ENCODE measurements at places on chromosomes 16 and 17.

GRCh38 chr16:49405123-49405522 is 31.5 kb downstream of the C16orf78 start:
- DNase-seq, result no peak

- DNase-seq, result no peak
Observed at GRCh38 chr17:60386147-60387058, 5.5 kb downstream of the USP32 start.

GRCh38 chr17:2883544-2884213 is 87.4 kb downstream of the RAP1GAP2 start:
- DNase-seq, result no peak

- peak; percentile 12 for DNase-seq
Observed at GRCh38 chr16:83215406-83216001, 588.7 kb downstream of the CDH13 start.

- no peak for DNase-seq
Observed at GRCh38 chr17:74118504-74118903, 85.0 kb upstream of the RPL38 start.

DNA sequence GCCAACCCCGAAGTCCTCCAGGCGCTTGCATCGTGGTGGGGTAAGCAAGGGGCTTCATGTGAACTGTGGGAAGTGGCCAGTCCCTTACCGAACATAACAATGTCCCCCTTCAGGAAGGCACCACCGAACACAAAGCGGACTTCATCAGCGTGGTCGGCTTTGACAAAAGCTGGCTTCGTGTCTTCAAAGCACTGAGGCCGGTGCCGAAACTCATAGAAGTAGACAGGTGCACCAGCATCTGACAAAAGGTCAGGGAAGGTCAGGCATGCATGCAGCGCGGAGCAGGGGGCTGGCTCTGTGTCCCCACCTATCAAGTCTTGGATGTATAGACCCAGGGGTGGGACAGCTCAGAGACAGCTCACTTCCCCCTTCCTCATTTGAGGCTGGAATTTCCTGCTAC is 16.6 kb upstream of the CES1 start:
- DNase-seq, result no peak

DNA sequence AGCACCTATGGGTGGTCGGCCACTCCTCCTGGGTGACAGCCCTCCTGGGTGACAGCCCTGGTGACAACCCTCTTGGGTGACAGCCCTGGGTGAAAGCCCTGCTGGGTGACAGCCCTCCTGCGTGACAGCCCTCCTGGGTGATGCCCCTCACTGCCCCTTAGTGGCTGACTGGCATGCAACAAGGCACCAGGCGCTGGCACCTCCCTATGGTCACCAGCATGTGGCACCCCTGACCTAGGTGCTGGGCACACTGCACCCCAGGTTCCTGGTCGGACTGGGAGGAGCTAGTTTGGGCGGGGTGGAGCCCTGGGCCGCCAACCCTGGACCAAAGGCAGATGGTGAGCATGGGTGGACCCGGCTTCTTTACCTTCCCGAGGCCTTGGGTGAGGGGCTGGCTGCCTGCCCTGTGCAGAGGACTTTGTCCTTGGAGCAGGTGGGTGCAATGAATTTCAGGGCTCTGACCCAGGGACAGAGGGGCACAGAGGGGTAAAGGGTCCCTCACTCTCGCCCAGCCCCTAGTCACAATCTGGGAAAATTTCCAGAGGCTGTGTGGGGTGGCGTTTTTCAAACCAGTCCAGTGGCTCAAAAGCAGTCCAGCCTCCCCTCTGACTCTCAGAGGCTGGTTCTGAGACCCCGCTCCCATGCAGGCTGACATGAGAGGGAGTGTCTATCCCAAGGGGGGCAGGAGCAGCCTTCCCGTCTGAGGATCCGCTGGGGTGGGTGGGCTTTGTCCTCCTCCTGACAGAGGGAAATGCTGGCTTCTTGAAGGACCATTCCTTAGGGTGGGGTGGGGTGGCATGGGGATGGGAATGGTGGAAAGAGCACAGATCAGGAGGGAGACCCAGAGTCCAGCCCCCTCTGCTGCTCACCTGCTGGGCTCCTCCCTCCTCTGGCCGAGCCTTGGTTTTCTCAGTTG is 25.9 kb upstream of the TNFRSF13B start:
- DNase-seq, result no peak

GRCh38 chr17:65228734-65229620 is 91.8 kb downstream of the RGS9 start:
- DNase-seq, result no peak

DNA sequence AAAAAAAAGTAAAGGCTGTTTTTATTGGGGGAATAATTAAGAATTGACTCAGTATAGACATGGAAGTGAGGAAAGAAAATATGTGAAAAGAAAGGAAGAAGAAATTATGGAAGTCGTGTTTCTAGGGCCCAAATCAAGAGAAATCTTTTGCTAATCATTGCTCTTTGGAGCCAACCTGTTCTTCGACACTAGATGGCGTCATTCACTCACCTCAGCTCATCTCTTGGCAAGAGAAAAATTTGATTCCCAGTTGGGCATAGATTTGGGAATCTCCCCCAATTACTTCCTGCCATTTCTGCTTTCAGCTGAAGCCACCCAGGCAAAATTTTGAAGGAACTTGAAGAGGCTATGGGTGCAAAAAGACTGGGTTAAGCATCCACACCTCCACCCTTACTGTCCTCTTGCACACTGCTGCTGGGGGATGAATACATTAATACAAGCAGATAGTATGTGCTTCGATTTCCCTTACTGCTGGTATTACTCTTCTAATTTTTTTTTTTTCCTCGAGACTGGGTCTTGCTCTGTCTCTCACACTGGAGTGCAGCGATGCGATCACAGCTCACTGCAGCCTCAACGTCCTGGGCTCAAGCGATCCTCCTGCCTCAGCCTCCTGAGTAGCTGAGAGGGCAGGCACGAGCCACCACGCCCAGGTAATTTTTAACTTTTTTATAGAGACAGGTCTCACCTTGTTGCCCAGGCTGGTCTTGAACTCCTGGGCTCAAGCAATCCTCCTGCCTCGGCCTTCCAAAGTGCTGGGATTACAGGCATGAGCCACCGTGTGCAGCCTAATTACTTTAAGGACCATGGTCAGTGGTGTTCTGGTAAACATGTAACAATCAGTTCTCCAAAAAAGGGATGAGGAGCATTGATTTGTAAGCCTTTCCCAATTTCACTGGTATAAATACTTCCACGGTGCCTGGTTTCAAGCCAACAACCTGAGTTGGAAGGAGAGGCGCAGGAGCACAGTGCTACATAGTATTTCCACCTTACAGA is 13.5 kb downstream of the PSMD7 start:
- DNase-seq, result peak; percentile 8

GRCh38 chr17:35294756-35295155 is 51.9 kb downstream of the SLFN5 start:
- DNase-seq, result no peak

DNA sequence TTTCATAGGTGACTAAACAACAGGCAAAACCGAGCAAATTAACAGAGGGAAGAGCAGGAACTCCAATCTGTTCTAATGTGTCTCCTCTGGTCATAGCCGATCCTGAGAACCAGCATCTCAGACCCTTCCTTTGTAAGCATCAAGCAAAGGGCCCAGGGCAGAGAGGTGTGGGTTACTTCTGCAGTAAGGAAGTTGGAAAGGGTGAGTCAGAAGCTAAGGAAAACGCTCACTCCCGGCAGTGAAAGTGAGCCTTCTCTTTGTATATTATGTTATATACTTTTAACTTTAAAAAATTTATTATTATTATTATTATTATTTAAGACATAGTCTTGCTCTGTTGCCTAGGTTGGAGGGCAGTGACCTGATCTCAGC is 77.7 kb downstream of the MRM3 start:
- DNase-seq, result no peak

GRCh38 chr16:89981414-89981813 is 32.9 kb downstream of the DEF8 start:
- peak; percentile 17 for DNase-seq

DNA sequence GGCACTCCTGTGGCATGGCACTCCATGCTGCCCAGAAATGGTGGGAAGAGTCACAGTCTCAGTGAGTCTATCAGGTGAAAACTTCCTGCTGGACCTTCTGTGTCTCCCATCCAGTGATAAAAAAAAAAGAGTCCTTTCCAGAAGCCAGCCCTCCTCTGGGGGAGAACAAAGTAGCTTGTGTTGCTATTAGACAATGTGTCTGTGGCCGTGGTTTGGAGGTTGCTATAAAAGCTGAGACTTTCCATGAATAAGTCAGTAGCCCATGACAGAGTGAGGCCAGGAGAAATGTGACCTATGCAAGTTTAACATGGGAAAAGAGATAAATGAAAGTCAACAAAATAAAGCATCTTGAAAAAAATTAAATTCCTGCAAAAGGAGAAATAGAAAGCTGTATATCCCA is 250.7 kb upstream of the MON1B start:
- DNase-seq, result no peak

- no peak for DNase-seq
Observed at GRCh38 chr17:3497101-3497500, 21.3 kb downstream of the ASPA start.

DNA sequence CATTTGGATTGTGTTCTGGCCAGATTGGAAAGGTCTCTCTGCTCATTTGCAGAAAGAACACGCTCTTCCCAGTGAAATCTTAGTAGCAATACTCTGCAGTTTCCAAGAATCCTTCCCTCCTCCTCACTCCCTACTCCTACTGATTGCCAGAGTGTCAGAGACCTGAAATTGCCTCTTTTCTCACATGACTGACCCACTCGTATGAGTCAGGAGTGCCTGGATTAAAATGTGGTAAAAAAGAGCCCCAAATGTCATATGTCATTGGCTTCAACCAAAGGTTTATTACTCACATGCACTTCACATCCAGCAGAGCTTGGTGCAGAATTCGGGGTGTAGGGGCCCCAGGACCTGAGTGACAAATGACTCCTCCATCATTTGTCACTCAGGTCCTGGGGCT is 39.7 kb upstream of the IRX3 start:
- DNase-seq, result no peak

GRCh38 chr17:81436294-81436849 is 41.1 kb downstream of the BAHCC1 start:
- no peak for DNase-seq

DNA sequence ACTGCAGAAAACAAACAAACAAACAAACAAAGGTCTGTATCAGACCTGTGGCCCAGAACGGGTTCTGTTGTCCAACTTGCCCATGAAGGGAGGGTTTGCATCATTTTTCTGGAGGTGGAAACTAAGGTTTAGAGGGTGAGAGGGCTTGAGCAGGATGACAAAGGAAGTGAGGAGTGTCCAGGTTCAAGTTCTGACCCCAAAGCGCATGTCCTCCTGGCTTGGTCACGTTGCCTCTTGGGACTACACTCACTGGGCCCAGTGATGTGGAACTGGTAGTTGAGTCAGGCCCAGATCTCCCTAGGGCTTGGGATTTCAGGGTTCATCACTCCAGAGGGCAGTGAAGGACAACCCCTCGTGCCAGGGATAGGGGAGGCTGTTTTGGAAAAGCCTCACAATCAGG is 1.8 kb downstream of the SREBF1 start:
- no peak for DNase-seq

DNA sequence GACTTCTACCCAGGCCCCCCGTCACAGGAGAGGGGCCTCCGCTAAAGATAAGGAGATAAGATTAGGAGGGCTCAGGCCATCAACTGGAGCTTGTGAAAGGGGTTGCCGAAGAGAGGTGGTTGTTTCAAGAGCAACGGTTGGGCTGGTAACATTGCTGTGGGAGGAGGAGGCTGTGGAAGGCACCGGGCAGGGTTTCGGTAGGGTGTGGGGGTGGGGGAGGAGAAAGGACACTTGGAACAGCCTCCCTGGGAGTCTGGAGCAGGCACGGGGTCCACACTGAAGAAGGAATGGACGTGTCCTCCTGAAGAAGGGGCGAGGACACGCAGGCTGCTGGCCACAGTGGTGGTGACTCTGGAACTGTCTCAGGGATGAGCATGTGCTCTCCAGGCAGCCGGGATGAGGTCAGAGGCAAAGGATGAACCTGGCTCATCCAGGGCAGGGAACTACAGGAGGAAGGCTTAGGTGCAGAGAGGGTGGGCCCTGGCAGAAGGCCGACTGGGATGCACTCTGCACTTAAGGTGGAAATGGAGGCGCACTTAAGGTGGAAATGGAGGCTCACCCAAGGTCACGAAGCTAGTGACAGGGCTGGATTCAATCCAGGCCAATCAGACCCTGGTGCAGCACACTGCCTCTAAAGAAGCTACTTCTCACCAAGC is 1.2 kb upstream of the EPX start:
- DNase-seq, result no peak

DNA sequence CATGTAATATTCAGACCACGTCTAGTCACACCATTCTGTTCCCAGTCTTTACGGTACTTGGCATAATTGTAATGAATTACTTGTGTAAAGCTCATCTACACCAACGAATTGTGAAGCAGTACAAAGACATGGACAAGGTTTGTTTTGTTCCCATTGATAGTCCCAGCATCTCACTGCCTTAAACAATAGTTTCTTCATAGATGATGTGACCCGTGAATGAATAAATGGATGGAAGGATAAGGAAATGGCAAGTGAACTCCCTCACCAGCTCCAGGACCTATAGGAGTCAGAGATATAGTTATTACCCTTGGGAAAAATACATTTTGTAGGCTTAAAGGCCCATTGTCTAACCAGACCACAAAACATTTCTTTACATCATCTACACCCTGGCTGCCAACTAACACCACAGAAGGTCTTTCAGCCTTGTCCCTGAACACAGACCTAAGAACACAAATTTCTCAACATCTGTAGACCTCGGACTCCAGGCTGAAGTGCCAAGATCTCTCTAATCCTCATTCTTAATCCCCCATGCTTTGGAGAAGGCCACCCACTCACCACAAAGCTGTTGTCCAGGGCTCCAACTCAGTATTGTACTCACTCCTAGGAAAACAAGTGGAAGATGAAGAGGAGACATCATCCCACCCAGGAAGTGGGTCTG is 38.2 kb downstream of the MAF start:
- no peak for DNase-seq

DNA sequence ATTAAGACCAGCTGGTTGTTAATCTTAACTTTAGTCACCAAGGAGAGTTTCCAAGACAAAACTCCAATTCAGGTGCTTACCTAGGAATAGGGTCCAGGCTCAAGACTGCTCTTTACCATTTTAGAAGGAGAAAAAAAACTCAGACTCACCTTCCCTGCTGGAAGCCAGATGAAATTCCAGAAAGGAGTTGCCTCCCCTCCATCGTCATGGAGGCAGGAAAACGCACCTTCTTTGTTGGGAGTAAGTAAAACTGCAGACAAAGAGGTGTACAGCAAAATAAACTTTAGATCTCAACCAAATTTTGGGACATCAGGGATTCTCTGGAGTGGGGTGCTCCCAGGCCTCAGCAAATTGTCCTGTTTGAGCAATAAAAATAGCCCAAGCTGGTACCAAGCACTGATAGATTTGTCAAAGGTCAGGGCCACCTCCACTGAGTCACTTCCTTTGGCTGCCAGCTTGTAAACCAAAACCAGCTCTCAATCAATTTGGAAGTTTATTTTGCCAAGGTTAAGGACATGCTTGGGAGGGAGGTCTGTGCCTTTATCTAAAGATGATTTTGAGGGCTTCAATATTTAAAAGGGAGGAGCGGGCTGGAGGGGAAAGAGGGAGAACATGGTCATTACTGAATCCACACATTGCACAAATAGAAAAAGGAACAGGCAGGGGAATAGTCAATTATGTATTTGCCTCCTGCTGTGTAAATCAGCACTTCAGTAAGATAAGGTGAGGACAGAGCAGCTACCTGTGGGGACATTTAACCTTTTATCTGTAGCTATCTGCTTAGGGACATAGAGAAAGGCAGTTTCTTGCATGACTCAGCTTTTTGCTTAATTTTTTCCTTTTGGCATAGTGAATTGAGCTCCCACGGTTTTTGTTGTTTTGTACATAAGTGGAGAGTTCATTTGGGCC is 1.5 kb upstream of the ALDH3A2 start:
- no peak for DNase-seq
